Pancreas (tissue), 10 donors: ENCODE measurements at places on chromosomes 5 and 9. TPM values are rescaled to one million over a fixed set of nuclear protein-coding genes. Genes with fewer than 3 reads are reported as not detected.

Gene UBAP1
- 12.1 TPM for polyA plus RNA-seq

Gene SHOC1
- polyA plus RNA-seq: 0.07 TPM

Gene NFIB
- 10.0 TPM for polyA plus RNA-seq

Gene TEX10
- polyA plus RNA-seq: 3.1 TPM

Gene IL4
- not detected for polyA plus RNA-seq

Gene ADGRV1
- 6.9 TPM for polyA plus RNA-seq

Gene PCDHGA2
- polyA plus RNA-seq: 0.46 TPM

Gene GRIN3A
- 0.09 TPM for polyA plus RNA-seq

Gene SLCO6A1
- polyA plus RNA-seq: not detected

Gene NRG2
- polyA plus RNA-seq: 3.3 TPM

DNA sequence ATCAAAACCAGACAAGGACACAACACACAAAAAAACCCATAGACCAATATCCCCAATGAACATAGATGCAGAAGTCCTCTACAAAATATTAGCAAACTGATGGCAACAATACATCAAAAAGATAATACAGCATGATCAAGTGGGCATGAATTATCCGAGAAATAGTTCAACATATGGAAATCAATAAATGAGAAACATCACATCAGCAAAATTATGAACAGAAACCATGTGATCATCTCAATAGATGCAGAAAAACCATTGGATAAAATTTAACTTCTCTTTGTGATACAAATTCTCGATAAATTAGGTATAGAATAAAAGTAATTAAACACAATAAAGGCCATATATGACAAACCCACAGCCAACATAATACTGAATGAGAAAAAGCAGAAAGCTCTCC is 69.6 kb downstream of the C9 start:
- H3K36me3 ChIP-seq: no peaks in the 10 kb centered on the region
- DNase-seq: no peak
- H3K27ac ChIP-seq: no peak overlapping the region

DNA sequence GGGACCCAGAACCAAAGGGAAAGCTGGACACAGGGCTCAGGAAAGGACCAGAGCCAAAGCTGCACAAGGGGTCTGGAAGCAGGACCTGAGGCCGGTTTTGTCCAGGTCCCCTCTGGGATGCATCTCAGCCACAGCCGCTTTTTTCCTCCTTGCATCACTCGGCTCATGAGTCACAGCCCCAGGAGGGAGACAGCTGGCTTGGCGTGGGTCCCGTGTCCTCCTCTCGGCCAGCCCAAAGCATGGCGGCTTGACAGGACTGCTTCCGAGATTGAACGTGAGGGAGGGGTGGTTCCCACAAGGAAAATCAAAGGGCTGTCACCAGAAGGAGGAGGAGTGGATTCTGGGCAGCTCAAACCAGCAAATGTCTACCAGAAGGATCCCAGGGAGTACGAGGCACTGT is 56.7 kb upstream of the CPLX2 start:
- no peaks in the 10 kb centered on the region for H3K4me1 ChIP-seq
- DNase-seq: no peak
- no peaks in the 10 kb centered on the region for H3K36me3 ChIP-seq
- no peak overlapping the region for H3K27ac ChIP-seq
- no peak overlapping the region for H3K4me3 ChIP-seq
- no peaks in the 10 kb centered on the region for H3K27me3 ChIP-seq

DNA sequence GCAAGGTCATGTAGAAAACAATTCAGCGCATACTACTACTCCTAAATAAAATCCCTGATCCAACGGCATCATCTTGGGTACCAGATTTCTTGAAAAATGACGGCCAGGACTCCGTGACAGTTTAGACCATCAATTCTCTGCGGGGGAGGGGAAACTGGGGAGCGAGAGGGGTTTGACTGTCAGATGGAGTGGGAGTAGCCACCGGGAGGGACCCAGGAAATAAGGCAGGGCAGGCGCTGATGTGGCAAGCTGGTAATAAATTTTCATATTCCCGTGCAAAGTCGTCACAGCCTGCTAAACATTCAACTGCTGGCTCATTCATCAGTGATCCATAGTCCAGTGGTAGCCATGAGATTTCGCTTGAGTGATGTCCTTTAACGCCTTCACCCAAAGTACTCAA is 457 bp upstream of the CDH18 start:
- H3K4me1 ChIP-seq: no peaks in the 10 kb centered on the region
- H3K27me3 ChIP-seq: no peaks in the 10 kb centered on the region
- no peaks in the 10 kb centered on the region for H3K36me3 ChIP-seq
- no peak overlapping the region for H3K4me3 ChIP-seq
- no peak overlapping the region for H3K27ac ChIP-seq

DNA sequence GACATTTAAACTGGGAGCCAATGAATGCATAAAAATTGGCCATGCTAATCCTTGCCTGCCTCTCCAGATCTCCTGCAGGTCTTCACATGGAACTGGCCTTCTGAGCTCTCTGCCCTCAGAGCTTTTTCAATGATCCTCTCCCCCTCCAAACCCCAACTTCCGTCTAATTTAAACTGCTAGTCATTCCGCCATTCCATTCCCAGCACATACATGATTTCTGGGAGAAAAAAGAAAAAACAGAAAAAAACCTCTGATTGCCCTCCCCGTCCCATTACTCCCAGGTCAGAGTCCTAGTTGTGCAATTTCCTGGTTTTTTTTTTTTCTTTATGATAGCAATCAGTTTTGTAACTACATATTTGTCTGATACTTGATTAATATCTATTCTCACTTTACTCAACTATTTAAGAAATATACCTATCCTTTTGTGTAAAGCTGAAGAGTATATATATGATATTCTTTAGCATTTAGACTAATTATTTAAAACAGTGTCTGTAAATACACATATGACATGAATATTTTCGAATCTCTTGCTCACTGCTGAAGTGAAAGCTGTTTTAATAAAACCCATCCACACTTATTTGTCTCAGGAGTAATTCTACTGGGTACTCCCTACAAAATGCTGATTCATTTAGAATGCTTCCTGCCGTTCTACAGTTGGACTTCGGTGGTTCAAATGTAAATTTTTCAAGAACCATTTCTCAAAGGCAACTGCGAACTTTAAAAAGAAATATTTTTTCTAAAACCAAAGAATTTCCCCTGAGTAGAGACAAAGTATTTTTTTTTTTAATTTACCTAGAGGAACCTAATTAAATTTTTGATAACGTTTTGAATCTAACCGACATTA is 1.6 kb downstream of the HINT1 start:
- H3K4me1 ChIP-seq: peaks cover 6% of the 10 kb centered on the region
- peak overlapping the region; percentile 88 for H3K4me3 ChIP-seq
- peak overlapping the region; percentile 94 for H3K27ac ChIP-seq
- H3K36me3 ChIP-seq: peaks cover 5% of the 10 kb centered on the region

DNA sequence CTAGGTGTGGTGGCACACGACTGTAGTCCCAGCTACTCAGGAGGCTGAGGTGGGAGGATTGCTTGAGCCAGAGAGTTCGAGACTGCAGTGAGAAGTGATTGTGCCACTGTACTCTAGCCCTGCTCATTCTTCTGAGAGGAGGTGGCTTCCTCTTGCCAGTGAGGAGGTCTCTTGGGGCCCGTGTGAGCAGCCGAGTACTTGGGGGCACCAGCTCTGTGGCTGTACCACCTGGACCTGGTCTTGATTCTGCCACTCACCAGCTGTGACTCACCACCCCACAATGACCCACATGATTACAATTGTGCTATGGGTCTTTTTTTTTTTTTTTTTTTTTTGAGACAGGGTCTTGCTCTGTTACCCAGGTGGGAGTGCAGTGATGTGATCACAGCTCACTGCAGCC is 18.0 kb upstream of the CRB2 start:
- H3K27me3 ChIP-seq: no peaks in the 10 kb centered on the region
- H3K4me3 ChIP-seq: no peak overlapping the region
- no peaks in the 10 kb centered on the region for H3K36me3 ChIP-seq
- no peak overlapping the region for H3K27ac ChIP-seq

GRCh38 chr9:117233016-117233415 is 181.8 kb downstream of the ASTN2 start:
- no peaks in the 10 kb centered on the region for H3K36me3 ChIP-seq
- H3K27me3 ChIP-seq: no peaks in the 10 kb centered on the region
- no peak for DNase-seq
- no peaks in the 10 kb centered on the region for H3K4me1 ChIP-seq

GRCh38 chr9:117757561-117758190 is 53.5 kb downstream of the TLR4 start:
- H3K27me3 ChIP-seq: no peaks in the 10 kb centered on the region
- DNase-seq: no peak
- H3K27ac ChIP-seq: no peak overlapping the region
- no peak overlapping the region for H3K4me3 ChIP-seq
- no peaks in the 10 kb centered on the region for H3K36me3 ChIP-seq
- no peaks in the 10 kb centered on the region for H3K4me1 ChIP-seq

DNA sequence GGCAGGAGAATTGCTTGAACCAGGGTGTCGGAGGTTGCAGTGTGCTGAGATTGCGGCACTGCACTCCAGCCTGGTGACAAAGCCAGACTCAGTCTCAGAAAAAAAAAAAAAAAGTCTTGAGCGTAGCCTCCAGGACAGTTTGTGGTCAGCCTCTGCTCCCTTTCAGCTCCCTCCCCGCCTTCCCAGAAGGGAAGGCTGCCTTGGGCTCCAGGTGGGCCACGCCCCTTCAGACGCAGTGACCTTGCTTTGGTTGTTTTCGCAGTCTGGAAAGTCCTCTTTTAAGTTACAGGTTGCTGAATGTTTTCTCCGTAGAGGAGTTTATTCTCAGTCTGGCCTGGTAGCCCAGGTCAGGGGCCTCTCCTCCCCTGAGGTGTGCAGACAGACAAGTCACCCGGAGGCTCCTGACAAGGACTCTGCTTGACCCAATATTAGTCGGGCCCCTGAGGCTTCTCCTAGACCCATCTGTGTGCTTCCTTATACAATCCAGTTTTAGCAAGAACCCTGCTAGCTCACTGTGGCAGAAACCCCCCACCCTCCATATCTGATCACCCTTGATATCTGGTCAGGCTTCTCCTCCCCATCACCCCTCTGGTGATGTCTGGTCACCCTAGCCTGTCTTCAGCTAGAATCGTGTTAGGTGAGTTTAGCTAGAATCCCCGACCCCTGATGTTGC is 31.6 kb upstream of the N4BP3 start:
- no peak overlapping the region for H3K27ac ChIP-seq
- H3K4me1 ChIP-seq: no peaks in the 10 kb centered on the region
- no peak for DNase-seq

- peak overlapping the region; percentile 51 for H3K27ac ChIP-seq
- H3K27me3 ChIP-seq: no peaks in the 10 kb centered on the region
- H3K36me3 ChIP-seq: no peaks in the 10 kb centered on the region
- DNase-seq: no peak
These were observed 51.4 kb upstream of the DAB2IP start for GRCh38 chr9:121599872-121600585.

GRCh38 chr5:73183481-73183891 is 10.5 kb downstream of the TMEM174 start:
- DNase-seq: no peak
- no peak overlapping the region for H3K27ac ChIP-seq

DNA sequence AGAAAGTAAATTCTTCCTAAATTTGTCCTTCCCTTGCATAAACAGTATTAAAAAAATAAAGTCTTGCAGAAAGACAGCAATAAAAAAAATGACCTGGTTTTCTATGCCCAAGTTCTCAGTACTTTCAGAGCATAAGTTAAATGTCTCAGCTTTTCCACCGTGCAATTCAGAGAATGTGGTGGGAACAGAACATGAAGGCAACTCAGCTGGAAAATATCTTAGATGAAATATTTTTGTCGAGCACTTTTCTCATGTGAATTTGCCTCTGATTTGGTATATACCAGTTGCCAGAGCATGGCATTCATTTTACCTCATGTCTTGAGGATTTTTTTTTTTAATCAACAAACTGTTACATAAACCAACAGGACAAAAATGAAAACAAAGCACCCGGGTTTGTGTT is 176.1 kb downstream of the CETN3 start:
- H3K36me3 ChIP-seq: no peaks in the 10 kb centered on the region
- no peak overlapping the region for H3K27ac ChIP-seq
- DNase-seq: no peak
- no peak overlapping the region for H3K4me3 ChIP-seq
- no peaks in the 10 kb centered on the region for H3K27me3 ChIP-seq

GRCh38 chr9:116232424-116233159 is 79.0 kb downstream of the PAPPA start:
- H3K36me3 ChIP-seq: no peaks in the 10 kb centered on the region
- H3K27ac ChIP-seq: no peak overlapping the region
- no peaks in the 10 kb centered on the region for H3K4me1 ChIP-seq
- DNase-seq: no peak

- DNase-seq: no peak
- H3K27me3 ChIP-seq: no peaks in the 10 kb centered on the region
- H3K27ac ChIP-seq: no peak overlapping the region
- no peaks in the 10 kb centered on the region for H3K4me1 ChIP-seq
- H3K4me3 ChIP-seq: no peak overlapping the region
These were observed 281.9 kb downstream of the DRD1 start for GRCh38 chr5:175162036-175162435.

GRCh38 chr9:110427497-110428104 is 89.9 kb upstream of the TXNDC8 start:
- no peak overlapping the region for H3K4me3 ChIP-seq
- no peak overlapping the region for H3K27ac ChIP-seq
- no peaks in the 10 kb centered on the region for H3K4me1 ChIP-seq
- H3K27me3 ChIP-seq: no peaks in the 10 kb centered on the region
- peak; percentile 33 for DNase-seq

GRCh38 chr9:101791938-101792337 is 53.5 kb upstream of the GRIN3A start:
- H3K36me3 ChIP-seq: no peaks in the 10 kb centered on the region
- DNase-seq: no peak
- no peaks in the 10 kb centered on the region for H3K4me1 ChIP-seq
- H3K27ac ChIP-seq: no peak overlapping the region

GRCh38 chr5:97854871-97855762 is 672.1 kb upstream of the RIOK2 start:
- H3K27ac ChIP-seq: no peak overlapping the region
- no peaks in the 10 kb centered on the region for H3K4me1 ChIP-seq
- no peak overlapping the region for H3K4me3 ChIP-seq
- DNase-seq: no peak
- no peaks in the 10 kb centered on the region for H3K36me3 ChIP-seq
- H3K27me3 ChIP-seq: no peaks in the 10 kb centered on the region

- H3K27me3 ChIP-seq: no peaks in the 10 kb centered on the region
- H3K4me3 ChIP-seq: no peak overlapping the region
These were observed 404.7 kb upstream of the DAB2 start for GRCh38 chr5:39829441-39829840.
